Ascending aorta (tissue), 2 donors: ENCODE measurements at places on chromosomes 1 and 21. TPM values are rescaled to one million over a fixed set of nuclear protein-coding genes. Genes with fewer than 3 reads are reported as not detected.

Gene MCOLN3
- total RNA-seq, result 0.32 TPM

Gene PLEKHA6
- total RNA-seq, result 4.9 TPM

Gene SPATA21
- total RNA-seq, result not detected

Gene PDC
- not detected for total RNA-seq

Gene DSTYK
- total RNA-seq, result 8.1 TPM

Gene ANGPTL7
- total RNA-seq, result 2.0 TPM

Gene SLAMF8
- total RNA-seq, result 6.7 TPM

Gene GBP2
- 72.9 TPM for total RNA-seq

- DNase-seq, result no peak
These were observed 38.7 kb upstream of the EFHD2 start for GRCh38 chr1:15370781-15371520.

DNA sequence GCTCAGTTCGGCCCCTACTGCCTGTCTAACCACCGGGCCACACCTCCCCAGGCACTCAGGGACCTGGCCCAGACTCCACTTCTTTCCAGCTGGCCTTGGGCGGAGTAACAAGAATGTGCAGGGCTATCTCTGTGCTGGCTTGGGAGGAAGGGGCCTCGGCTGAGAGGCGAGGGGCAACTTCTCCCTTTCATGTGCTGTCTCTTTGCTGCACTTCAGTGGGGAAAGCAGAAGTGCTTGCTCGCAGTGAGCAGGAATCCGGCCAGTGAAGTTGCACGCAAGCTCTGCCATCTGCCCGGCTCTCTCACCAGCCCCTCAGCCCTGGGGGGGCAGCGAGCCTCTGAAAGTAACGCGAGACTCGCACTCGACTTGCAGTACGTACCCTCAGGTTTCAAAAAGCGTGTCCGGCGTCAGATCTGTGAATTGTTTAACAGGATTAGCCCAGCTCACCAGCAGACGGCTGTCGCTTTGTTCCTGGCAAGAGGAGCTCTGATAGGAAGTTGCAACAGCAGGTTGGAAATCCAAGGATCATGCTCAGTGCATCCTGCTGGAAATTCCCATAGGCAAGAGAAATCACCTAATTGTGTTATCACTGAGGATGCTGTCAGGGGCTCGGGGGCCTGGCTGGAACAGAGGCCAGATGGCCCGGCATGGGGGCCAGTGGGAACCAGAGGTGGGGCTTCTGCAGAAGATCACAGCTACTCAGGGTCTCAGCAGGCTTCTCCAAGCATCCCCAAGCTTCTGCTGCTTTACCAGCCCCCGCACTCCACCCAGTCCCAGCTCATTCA lies 221.1 kb downstream of the NPHP4 start:
- DNase-seq, result peak; percentile 68

DNA sequence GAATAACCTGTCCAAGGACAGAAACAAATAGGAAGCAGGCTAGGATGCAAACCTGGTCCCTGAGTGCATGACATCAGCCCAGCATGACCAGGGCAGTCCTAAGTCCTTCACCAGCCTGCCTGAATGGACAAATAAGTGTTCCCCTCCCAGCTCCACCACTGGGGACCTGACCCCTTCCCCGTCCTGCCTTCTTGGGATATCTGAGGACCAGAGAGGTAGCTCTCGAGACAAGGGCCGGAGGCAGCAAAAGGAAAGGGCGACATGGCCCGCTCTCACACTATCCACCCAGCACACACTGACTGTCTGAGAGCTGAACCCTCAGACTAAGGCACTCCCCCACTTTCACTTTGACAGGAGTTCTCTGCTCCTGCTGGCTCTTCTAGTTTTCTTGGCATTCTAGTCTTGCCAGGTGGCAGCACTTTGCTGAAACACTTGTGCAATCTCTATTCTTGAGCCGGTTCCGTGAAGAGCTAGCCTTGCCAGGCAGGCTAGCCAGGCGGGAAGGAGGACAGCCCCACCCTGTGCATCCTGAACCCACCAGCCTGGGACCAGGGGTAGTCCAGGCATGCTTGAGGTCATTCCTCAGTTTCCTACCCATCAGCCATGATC lies 251.1 kb upstream of the RAB4A start:
- no peak for DNase-seq

GRCh38 chr1:155049651-155050559 lies 1.2 kb upstream of the ADAM15 start:
- no peak for DNase-seq

DNA sequence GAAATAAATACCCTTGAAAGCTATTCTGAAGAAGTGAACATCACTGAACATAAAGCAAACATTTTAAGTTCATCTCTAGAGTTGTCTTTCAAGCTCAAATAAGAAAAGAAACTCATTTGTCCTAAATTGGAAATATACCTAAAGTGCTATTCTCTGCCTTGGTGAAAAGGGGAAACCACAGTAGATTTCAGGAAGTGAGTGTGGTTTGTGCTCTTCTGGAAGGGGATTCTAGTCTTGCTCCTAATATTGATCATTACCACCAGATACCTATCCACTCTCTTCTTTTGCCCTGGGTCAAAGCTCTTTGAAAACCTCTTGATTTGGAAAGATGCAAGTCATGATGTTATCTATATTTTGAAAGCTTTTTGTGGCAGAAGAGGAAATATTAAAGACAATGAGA lies 798.1 kb downstream of the ADGRL2 start:
- no peak for DNase-seq

- no peak for DNase-seq
These were observed 39.5 kb downstream of the PIK3CD start for GRCh38 chr1:9691108-9691445.

DNA sequence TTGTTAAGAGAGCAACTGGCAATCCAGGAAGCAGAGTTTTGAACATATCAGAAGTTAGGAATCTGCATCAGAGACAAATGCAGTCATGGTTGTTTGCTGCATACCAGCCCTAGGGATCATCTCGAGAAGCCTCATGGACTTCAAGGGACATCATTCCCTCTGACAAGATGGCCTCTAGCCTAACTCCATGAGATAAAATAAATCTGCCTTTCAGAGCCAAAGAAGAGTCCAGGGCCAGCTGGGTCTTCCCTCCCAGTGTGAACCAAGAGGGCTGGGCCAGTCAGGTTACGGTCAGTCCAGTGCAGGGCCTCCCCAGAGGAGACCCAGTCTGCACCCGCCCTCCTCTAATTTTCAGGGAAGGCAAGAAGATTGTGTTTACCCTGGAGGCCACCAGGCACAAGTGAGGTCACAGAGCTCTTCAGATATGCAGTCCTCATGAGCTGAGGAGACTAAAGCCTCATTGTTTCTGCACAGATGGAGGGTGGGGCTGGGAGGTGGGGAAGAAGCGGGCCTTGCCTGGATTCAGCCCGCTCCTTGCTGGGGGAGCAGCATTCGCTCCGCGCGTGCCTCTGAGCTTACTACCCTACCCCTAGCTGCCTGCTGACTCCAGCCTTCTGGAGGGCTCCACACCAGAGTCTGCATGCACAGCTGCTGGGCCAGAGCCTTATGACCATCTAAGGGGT lies 52.8 kb downstream of the CAPN2 start:
- no peak for DNase-seq

GRCh38 chr1:43304771-43305300 lies 4.1 kb downstream of the TIE1 start:
- DNase-seq, result no peak
